ENCODE measurements at places on chromosomes 11 and 22.

DNA sequence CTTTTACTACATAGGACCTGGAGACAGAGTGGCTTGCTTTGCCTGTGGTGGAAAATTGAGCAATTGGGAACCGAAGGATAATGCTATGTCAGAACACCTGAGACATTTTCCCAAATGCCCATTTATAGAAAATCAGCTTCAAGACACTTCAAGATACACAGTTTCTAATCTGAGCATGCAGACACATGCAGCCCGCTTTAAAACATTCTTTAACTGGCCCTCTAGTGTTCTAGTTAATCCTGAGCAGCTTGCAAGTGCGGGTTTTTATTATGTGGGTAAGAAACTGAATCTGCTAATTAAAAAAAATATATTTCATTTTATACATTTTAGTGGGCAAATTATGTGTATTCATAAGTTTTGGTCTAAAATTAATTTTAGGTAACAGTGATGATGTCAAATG is 7.8 kb downstream of the BIRC3 start:
- no peak for DNase-seq

DNA sequence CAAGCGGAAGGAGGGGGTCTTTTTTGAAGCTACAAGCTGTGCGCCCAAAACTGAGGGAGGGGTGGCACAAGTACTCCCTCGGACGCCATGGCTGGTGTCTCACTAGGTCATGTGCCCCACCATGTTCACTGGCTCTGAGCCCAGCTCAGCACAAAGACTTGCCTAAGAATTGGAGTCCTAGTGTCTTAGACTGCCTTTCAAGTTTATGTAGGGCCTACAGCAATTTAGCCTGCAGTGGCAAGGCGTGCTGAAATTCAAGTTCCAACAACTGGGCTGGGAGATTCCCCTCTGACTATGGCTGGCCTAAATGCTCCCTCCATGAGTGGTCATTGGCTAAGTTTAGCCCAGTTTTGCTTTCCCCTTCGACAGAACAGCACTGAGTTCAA is 27.3 kb downstream of the FCHSD2 start:
- DNase-seq = no peak

DNA sequence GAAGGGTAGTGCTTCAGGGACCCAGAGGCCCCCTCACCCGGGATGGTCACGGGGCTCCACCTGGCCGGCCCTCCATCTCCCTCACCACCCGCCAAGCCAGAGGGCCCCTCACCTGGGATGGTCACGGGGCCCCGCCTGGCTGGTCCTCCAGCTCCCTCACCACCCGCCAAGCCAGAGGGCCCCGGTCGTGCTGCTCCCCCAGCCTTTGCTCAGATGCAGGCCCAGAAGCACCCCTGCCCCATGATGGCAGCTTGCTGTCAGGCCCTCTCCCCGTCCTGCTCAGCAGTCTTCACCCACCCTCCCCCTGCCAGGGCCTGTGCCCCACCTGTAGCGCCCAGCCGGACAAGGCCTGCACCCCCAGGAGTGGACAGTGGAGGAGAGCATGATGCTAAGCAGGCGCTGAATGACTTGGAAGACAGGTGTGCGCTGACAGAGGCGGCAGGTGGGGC is 7.3 kb downstream of the DENND6B start:
- no peak for DNase-seq

GRCh38 chr11:479311-479710 is 27.7 kb downstream of the RNH1 start:
- no peak for DNase-seq

DNA sequence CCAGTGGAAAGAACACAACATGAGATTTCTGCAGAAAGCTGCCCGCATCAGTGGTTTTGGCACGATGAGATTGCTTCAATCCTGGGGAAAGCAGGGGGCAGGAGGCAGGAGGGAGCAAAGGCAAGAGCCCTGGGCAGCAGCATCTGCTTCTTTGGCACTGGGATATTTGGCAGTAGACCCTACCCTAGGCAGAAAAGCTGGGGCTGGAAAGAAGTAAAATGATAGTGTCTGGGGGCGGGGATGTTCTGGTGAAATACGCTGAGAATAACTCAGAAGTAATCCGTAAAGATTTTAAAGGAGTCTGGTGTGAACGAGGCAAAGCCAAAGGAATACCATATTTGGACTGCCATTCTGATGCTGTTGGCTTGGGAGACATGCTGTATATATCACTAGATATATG is 62.0 kb downstream of the FAM76B start:
- DNase-seq = no peak

DNA sequence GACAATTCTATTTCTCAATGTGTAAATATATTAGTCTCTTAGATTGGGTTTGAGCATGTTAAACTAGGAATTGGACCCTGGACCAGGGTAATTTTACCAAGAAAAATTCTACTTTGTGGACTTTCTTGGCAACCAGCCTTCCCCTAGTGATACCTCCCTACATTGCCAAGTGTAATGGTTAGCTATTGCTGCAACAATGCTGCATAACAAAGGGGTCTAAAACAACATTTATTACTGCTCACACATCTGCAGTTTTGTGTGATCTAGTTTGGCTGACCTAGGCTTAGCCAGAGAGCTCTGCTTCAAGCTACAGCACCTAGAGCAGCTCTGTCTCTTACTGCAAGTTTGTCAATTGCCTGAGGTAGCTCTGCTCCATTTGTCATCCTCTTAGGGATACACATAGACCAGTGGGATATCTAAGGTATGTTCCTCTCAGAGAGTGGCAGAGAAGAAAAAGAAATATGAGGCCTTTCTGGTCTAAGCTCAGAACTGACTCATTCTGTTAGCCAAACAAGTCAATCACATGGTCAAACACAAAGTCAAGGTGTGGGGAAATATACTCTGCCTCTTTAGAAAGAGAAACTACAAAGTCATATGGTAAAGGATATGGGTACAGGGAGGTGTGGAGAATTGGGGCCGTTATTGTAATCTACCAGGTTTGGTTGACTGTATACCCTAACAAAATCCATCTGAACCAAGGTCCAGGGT is 2.0 kb upstream of the LAYN start:
- DNase-seq = no peak

DNA sequence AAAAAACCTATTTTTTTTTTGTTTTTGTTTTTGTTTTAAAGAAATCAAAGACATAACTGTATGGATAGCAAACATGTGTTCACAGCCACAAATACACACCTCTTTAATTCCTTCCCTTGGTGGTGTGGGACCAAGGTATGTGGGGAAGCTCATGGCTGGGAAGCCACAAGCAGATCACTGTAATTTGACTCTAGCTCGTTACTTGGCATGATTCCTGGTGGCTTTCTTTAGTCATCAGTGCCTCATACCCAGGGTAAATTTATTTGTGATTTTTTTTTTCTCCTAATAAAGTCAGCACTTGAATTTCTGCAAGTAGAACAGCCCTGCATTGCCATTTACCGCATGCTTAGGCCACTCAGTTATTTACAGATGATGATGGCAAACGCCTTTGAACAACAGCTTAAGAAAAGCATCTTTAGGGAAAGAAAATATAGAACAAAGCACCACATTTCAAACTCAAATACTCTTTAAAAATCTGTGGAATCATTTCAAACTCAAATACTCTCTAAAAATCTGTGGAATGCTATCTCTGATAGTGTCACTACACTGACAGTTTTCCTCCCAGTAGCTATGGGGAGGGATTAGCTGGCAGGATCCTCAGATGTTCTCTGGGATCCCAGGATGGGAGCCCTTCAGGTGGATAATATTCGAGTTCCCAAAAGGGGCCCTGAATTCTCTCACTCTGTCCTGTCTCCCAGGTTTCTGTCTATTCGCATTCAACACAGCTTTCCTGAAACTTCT is 687.2 kb downstream of the OPCML start:
- DNase-seq = no peak

DNA sequence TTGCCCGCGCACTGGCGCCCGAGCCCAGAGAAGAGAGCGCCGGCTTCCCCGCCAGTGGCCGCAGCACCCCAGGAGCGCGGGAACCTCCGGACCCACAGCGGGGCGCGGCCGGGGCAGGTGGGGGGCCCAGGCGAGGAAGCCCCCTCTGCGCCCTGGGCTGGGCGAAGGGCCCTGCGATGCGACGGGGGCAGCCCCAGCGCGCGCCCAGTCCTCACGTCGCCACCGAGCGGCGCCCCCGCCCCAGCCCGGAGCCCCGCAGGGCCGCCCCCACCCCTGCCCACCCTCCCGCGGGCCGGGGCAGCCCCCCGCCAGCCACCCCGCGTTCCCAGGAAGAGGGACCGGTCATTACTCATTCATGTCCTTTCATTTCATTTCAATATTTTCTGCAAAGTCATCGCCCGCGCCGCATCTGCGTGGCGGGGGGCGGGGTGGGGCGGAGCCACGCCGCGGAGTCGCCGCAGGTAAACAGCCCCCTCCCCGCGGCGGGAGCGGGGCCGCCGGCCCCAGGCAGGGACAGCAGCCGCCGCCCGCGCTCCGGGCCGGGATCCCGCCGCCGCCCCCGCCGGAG is 673 bp upstream of the PANX2 start:
- DNase-seq = no peak

GRCh38 chr11:11332141-11332710 is 20.8 kb downstream of the CSNK2A3 start:
- DNase-seq = no peak

DNA sequence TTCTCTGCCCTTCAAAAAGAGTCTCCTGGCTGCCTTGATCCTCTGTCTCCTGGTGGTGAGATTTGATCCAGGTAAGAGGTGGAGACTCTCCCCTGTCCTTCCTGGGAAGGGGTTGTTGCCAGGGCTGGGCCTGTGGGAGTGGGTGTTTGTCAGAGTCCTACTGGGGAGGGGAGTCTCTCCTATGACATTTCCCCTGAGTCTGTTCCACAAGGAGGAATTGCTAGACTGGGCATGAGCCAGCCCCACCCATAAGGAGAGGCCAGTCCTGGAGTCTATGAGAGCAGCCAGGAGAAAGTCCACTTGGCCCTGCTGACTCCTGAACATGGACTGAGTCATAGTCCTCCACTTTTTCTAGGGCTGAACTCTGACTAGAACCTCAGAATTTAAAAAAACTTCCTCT is 7.4 kb downstream of the PEX26 start:
- DNase-seq = no peak

DNA sequence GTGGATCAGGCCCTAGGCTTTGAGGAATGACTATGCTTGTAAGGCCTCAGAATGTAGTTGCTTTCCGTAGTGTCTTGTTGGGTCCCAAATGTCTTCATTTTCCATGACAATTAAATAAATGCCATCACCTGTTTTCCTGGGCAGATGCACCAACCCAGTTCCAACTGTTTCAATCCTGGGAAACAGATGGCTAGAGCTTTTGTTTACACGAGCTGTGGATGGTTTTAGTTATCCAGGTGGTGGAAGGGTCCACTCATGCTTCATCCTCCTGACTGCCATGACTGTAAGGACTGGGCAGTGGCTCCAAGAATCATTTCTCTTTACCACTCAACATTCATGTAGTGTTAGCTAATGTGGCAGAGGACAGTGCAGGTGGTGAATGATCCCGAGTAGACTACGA is 8.6 kb downstream of the RCN1 start:
- no peak for DNase-seq

- no peak for DNase-seq
Measured at GRCh38 chr11:108902027-108902469, 237.2 kb downstream of the DDX10 start.
